Activated effector memory CD4-positive, alpha-beta T cell treated with anti-CD3 and anti-CD28 coated beads, Interleukin-2, amount 50 U/mL, for 16 hours (primary cell): ENCODE measurements at places on chromosomes 7 and 10.
A peak's percentile ranks its signal among the peaks of the same experiment; 100 is the strongest.

DNA sequence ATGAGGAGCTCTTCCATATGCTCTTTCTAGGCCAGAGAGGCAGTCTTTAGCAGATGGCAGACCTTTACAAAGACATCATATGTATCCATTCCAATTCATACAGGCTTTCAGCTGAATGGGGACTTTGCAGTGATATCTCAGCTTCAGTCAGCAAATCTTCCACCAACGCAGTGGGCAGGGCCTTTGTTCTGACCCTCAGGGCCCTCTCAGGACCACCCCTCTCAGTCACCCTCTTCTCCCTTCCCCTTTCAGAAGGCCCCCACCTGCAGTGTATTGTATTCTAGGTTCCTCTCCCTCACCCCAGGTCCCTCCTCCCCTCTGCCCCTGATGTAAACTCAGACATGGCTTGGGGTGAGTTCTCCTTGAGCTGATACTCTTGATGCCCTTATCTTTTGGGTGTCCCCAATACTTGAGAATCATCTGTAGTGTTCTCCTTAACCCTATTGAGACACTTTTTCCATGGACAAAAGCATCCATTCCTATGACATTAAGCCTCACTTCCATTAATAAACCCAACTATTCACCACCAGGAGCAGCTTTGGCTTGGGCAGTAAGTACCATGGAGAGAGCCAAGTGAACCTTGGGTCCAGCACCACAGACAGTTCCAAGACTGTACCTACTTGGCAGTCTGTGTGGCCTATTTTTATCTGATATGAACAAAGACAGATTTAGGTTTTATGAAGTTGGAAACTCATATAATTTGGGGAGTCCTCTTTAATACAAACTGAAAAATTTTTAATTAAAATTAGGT is 62.7 kb downstream of the ADCYAP1R1 start:
- no peak for DNase-seq

GRCh38 chr7:154183482-154183881 is 131.3 kb downstream of the DPP6 start:
- DNase-seq = no peak

- no peak for DNase-seq
These were observed 379.1 kb downstream of the DNAJB6 start for GRCh38 chr7:157715938-157716280.

DNA sequence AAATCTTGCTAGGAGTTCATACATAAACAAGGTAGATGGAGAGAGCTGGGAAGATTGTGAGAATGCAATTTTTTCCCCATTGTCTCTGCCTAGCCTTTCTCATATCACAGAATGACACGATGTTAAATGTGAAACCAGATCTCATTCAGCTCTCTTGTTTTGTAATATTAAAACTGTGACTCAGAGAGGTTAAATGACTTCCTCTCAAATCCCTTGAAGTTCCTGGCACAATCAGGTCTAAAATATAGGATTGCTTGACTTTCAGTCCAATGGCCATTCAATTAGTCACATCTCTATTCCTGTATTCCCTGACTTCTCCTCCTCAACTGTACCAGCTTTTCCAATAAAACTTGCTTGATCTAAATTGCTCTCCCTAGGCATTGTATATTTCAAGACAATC is 3.1 kb downstream of the ANKRD22 start:
- DNase-seq = no peak

- DNase-seq = no peak
These were observed 93.8 kb downstream of the ADAM12 start for GRCh38 chr10:126294451-126294850.

- peak; percentile 68 for DNase-seq
These were observed 338.0 kb upstream of the MKI67 start for GRCh38 chr10:128463991-128464760.

DNA sequence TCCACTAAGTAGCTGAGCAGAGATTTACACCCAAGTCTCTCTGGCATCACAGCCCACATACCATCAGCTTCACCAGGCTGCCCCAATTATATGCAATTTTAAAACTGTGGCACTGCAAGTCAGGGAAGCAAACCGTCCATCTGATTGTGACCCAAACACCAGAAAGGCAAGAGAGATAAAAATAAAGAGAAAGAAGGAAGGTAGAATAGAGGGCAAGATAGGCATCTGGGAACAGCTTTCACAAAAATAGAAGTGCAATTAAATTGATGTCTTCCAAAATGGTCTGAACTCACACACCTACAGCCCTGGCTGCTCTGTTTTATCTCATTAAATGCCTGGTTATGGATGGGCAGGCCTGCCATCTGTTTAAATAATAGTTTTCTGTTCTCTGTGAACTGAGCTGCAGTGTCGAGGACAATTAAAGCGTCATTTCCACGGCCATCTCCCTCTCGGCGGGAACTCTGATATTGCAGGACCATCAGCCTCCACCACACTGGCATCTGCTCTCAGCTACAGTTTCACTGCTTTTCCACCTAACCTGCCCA is 509.1 kb downstream of the INHBA start:
- DNase-seq = no peak

DNA sequence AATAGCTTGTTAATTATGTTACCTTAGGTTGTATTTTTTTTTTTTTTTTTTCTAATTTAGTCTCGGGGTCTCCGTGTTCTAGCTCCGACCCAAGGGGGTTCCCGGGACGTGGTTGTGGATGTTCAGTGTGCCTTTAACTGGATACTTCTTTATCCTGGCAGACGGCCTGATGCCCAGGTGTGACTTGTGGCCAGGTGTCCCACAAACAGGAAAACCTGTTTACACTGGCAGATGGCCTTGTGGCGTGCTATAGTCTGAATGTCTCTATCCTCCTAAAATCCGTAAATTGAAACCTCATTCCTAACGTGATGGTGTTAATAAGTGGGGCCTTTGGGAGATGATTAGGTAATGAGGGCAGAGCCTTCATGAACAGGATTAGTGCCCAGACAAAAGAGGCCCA is 546.4 kb upstream of the C7orf33 start:
- no peak for DNase-seq

DNA sequence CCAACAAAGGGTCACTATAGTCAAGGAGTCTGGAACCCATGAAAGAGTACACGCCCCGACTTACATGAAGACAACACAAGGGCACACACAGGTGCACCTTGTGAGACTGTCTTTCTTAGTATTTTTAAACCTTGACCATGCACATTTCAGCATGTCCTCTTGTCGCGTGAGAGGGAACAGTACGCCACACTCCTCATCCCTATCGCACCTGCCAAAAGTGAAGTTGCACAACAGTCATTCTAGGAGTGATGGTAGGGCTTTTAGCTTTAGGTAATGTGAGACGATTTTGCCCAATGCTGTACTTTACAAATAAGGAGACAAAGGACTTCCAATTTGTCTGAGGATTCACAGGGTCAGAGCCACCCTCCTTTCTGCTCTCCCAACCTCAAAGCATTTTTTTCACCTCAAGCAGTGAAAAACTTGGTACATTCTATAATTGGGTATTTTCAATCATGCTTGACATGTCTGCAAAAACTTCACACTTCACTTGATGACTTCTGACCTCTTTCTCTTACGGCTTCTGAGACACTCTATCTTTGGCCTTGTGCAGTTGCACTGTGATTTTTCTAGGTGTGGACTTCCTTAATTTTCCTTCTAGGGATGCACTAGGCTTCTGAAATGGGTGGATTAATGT is 173.9 kb upstream of the GRB10 start:
- no peak for DNase-seq

GRCh38 chr10:110650265-110650668 is 6.1 kb downstream of the RBM20 start:
- no peak for DNase-seq

GRCh38 chr10:118277871-118278270 is 64.3 kb downstream of the FAM204A start:
- DNase-seq = no peak

- no peak for DNase-seq
These were observed 96.0 kb downstream of the NRBF2 start for GRCh38 chr10:63229161-63229560.

DNA sequence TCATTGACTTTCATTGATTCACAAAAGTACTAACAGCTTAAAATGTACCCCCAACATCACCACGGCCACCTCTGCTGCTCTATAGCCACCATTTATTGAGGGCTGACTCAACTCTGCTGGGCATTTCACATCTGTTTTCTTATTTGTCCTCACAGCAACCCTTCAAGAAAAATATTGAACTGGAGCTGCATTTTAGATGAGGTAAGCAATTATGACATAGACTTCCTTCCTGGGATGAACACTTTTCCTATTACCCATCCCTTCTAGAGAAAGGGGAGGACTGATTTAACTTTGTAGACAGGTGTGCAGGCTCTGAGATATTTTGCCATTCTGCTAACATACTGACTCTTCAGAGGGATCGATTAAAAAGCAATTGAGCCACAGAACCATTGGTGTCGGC is 217.4 kb downstream of the CACNA2D1 start:
- DNase-seq = no peak

- DNase-seq = no peak
These were observed 244.2 kb downstream of the EXOC4 start for GRCh38 chr7:133497061-133497460.

GRCh38 chr7:24341691-24342413 is 57.9 kb downstream of the NPY start:
- DNase-seq = no peak

DNA sequence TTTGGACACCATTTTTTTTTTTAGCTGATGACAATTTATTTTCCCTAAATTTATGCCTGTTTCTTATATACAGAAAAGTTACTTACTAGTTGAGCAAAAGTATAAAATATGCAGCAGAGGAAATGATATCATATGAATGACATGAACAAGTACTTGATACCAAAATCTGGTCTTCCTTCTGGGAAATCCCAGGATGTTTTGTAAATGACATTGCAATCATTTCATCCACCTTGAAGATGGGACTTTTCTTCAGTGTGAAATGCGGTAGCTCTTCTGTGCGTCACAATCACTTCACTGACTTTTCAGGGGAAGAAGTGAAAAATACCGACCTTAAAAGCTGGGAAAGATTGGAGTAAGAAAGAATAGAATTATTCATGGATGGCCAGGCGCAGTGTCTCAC is 23.8 kb downstream of the C1QL3 start:
- DNase-seq = no peak

GRCh38 chr7:3336042-3336665 is 35.1 kb downstream of the SDK1 start:
- DNase-seq = no peak

GRCh38 chr10:108352771-108353170 is 1188.3 kb upstream of the SORCS1 start:
- DNase-seq = no peak

DNA sequence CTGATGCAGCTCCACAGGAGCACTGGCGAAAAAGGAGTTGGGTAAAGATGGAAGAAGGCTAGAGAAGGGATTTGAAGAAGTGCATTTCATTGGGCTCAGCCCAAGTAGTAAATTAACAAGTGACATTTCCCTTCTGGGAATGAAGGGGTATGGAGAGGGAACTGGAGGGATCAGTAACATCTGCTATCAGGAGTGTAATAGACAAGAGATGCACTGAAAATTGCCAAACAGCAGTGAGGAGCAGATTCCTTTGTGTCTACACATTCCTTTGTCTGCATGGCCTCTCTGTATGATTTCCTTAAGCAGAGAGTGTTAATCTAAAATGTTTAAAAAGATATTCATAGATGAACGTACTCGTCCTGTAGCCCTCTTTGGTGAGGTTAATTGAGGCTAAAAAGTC is 148.2 kb upstream of the FERD3L start:
- no peak for DNase-seq

DNA sequence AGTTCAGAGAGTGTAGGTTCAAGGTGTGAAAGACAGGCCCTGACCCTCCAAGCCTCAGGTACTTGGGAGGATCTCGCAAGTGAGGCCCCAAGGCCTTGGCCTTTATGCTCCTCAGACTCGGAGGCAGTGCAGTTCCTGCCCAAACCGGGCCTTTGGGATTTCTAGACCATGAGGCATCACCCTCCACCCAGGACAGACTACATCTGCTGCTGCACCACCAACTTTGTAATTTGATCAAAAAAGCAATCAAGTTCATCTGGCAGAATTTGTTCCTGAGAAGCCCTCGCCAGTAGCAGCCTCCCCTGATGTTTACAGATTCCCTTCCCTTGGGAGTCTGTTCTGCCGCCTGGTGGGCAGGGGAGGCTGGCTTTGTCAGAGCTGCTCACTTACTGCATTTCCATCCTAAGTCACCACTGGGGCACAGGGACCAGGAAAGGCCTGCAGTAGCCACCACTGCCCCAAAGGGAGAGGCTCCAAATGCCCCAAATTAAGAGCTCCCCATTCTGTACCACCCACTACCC is 2.1 kb downstream of the CAMK2G start:
- DNase-seq = no peak

GRCh38 chr7:66205741-66206090 is 582 bp downstream of the TPST1 start:
- no peak for DNase-seq

DNA sequence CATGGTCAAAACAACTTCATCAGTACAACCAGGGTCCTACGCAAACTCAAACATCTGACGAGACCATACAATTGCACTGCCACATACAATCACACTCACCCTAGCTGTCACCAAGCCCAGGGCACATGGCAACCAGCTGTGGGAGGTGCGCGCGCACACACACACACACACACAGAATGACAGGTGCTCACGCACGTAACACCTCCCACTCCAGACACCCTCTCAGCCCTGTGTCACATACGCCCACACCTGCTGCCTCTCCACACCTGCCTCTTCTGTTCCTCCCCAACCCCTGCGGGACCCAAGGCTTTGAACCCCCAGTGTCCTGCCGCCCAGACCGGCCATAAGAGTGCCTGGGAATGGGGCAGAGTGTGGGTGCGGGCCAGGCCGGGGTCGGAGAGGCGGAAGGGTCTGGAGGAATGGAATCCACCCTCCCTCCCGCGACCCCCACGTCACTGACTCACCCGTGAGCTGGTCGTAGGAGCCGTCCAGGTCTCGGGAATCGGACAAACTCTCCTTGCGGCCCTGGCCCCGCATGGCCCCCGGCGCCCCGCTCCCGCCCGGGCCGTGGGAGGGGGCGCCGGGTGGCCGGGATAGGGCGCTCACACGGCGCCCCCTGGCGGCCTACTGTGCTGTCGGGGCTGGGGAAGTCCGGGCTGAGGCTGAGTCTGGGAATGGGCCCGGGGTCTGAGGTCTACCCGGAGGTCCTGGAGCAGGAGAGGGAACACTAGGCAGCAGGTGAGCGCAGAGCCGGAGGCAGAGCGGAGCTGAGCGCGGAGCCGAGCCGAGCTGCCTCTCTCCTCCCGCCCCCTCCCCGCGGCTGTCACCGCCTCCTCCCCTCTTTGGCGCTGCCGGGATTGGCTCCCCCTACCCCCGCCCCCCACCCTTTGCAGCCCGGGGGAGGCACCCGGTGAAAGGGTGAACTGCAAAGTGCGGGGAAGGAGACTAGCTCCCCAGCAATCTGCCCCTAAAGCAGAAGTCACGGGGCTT is at the start of gene KCNIP2:
Gene KCNIP2, minus strand, starts transcription at position 769 of the 990 bp plus-strand sequence. Its CDS starts 232 bp downstream, at position 537.
- peak; percentile 85 for DNase-seq

DNA sequence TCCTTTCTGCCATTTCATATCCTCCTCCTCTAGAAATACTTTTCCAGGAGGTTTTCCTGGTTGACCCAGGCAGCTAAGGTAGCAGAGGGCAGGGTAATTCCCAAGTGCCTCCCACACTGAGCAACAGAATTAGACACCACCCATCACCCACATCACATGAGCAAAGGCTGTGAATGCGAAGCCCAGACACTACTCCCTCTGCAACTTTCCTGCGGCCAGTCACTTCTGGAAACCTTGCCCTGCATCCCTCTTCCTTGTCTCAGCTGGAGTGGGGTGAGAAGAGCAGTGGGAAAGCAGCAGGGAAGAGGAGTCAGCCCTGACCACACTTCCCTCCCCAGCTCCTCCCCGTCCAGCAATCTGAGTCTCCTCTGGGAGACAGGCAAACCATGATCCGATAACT is 15.2 kb downstream of the TMEM176B start:
- no peak for DNase-seq
